ENCODE measurements at places on chromosomes 1 and 21. TPM values are rescaled to one million over a fixed set of nuclear protein-coding genes. Genes with fewer than 3 reads are reported as not detected.

Gene TTC39A
- not detected for total RNA-seq

Gene CXADR
- total RNA-seq, result not detected

Gene ASTN1
- total RNA-seq, result not detected

Gene LRRC71
- total RNA-seq, result not detected

Gene HLX
- total RNA-seq, result 14.0 TPM

Gene BEST4
- 0.32 TPM for total RNA-seq

Gene AGPAT3
- total RNA-seq, result 29.3 TPM

Gene TRAPPC3
- total RNA-seq, result 112 TPM

Gene DIRAS3
- 4.8 TPM for total RNA-seq

Gene ATAD3C
- total RNA-seq, result not detected

Gene SESN2
- total RNA-seq, result 57.8 TPM

Gene OR10K2
- total RNA-seq, result not detected

Gene ARMH1
- total RNA-seq, result 1.4 TPM

Gene VHLL
- total RNA-seq, result not detected

Gene IFI44L
- total RNA-seq, result not detected

Gene SV2A
- total RNA-seq, result 0.51 TPM

Gene RNF11
- total RNA-seq, result 128 TPM

Gene CD1B
- total RNA-seq, result not detected

Gene FCRL5
- not detected for total RNA-seq

Gene BSND
- total RNA-seq, result not detected

Gene ZBED6
- total RNA-seq, result 14.3 TPM

Gene GPR52
- not detected for total RNA-seq

Gene AMY1C
- total RNA-seq, result not detected

Gene DAB1
- total RNA-seq, result not detected

Gene BACE2
- 77.8 TPM for total RNA-seq

Gene DDX59
- total RNA-seq, result 14.2 TPM

Gene ZNF683
- total RNA-seq, result not detected

Gene ELF3
- total RNA-seq, result not detected

Gene CD101
- total RNA-seq, result not detected

Gene LSM10
- total RNA-seq, result 10.4 TPM

Gene ELAPOR1
- 0.51 TPM for total RNA-seq

Gene WDR64
- total RNA-seq, result not detected

Gene PTPN22
- 0.51 TPM for total RNA-seq

Gene GUCA2B
- total RNA-seq, result not detected

Gene TFF2
- not detected for total RNA-seq

Gene ANKRD34A
- total RNA-seq, result 0.25 TPM

Gene PDZK1
- total RNA-seq, result 0.97 TPM

Gene WNT3A
- not detected for total RNA-seq

Gene BLACAT1
- total RNA-seq, result not detected

Gene GBP3
- total RNA-seq, result 59.9 TPM

Gene OR6N1
- not detected for total RNA-seq

Gene TMEM53
- 4.4 TPM for total RNA-seq

Gene FCN3
- total RNA-seq, result not detected

Gene SEC16B
- 1.5 TPM for total RNA-seq

Gene DNAI4
- total RNA-seq, result 7.3 TPM
